GM23338 (cell line): ENCODE measurements at places on chromosomes 5 and 9. TPM values are rescaled to one million over a fixed set of nuclear protein-coding genes. Genes with fewer than 3 reads are reported as not detected.
A peak's percentile ranks its signal among the peaks of the same experiment; 100 is the strongest.

The MYORG gene
- total RNA-seq, result 4.9 and 7.3 TPM in 2 replicates

The IL7R gene
- not detected in 2 replicates for total RNA-seq

The SPATA31E1 gene
- not detected in 2 replicates for total RNA-seq

The FOXD4L3 gene
- total RNA-seq, result not detected in 2 replicates

The GHR gene
- total RNA-seq, result 0.39 and 1.9 TPM in 2 replicates

The GABBR2 gene
- 0.50 and 1.3 TPM in 2 replicates for total RNA-seq

The PLPPR1 gene
- total RNA-seq, result 2.0 and 3.7 TPM in 2 replicates

The CARD9 gene
- 0.49 and 1.1 TPM in 2 replicates for total RNA-seq

The HEMGN gene
- not detected in 2 replicates for total RNA-seq

The TNFSF15 gene
- total RNA-seq, result 0.07 and 0.08 TPM in 2 replicates

The ANKRD20A1 gene
- total RNA-seq, result 1.4 TPM in 1 of 2 replicates, not detected in the other

The HTR1A gene
- 2.3 and 4.7 TPM in 2 replicates for total RNA-seq

The TAS2R1 gene
- 0.31 TPM in 1 of 2 replicates, not detected in the other for total RNA-seq

The ECSCR gene
- 1.2 and 2.2 TPM in 2 replicates for total RNA-seq

DNA sequence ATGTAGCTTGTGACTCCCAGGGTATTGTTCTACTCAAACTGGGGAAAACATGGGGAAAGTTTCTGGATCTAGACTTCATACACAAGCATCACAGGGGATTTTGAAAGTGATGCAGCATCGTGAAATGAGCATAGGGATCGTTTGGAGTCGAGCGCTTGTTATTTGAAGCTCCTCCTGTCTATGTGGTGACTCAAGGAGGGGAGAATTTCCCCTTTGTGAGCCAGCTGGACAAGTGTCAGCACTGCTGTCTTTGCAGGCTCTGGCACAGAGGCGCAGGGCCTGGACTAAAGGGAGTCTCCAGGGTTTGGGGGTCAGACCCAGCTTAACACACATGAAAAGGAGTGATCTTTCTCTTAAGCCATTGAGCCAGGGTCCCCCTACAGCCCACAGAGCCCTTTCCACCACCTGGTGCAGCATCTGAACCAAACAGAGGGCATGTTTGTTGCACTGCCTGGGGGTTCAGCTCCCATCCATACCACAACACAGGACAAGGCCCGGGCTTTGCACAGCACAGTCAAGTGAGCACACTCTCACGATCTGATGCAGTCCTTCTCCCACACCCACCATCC lies 51.0 kb downstream of the IRF1 start:
- no peak for DNase-seq

- DNase-seq, result no peak
These were observed 460.6 kb downstream of the CETN3 start for GRCh38 chr5:89948977-89949376.

DNA sequence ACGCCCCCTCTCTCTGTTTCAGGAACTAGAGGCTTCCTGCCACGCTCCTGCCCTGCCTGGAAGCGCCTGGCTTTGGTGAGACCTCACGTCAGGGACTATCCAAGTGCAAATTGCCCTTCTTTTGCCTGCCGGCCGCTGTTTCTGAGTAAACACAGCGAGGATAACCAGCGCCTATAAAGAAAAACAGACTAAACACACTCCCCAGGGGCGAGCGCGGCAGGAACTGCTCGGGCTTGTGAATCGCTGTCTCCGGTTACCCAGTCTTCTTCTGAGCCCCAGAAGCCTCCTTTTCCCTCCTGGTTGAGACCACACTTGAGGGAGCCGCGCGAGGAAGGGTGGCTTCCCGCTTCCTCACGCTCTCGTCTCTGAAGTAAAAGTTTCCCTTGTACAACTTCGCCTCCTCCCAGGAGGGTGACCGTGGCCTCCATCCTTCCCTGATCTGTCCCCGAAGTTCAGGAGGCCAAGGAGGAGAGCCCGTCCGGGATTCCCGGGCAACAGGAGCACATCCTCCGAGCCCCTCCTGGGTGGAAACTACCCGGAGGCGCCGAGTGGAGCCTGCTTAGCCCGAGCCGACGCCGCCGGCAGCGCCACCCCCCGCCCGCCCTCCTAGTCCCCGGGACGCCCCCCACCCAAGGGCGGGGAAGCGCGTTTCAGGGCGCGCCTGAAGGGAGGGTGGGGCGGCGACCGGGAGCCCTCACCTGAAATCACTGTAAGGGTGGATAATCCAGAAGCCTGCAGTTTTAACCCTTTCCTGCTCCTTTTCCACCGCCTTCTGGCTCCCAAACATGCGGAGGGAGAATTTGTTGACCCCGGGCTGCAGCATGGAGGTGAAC lies 993 bp downstream of the HCN1 start:
- peak; percentile 52 for DNase-seq

- no peak for DNase-seq
These were observed 403.5 kb upstream of the IRX4 start for GRCh38 chr5:2286250-2286649.

- DNase-seq, result no peak
These were observed 39.5 kb upstream of the GLRX start for GRCh38 chr5:95861864-95862561.

- DNase-seq, result peak; percentile 22
These were observed 11.7 kb downstream of the MPDZ start for GRCh38 chr9:13267743-13268142.

DNA sequence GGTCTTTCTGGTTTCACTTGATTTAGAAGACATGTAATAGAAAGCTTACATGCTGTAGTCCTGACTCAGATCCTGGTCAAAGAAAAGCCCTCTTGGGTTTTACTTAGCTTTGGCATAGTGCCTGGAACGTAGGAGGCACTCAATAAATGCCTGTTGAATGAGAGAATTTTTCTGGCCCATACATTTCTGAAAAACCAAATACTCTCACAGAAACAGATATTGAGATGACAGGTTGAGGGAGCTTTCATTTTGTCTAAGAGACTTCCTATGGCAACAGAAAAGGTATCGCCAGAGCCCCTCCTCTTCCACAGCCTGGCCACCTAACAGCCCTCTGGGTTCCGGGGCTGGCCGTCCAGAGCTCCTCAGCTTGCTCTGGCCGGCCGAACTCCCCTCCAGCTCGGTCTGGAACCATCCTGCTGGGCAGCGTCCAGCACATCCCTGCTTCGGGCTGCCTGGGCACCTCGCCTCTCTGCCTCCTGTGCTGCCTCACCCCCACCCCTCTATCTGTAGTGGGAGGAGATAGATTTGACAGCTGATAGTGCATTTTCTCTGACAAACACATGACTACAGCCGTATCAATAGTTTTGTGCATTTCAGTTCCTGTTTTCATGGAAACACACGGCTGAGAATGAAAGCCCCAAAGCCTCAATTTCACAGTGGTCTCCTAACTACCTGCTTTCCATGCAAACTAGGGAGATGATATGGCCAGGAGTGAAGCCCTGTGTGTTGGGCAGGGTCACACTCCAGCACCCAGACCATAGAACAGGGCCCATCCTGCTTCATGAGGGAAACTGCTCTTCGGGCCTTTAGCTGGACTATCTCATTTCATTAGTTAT lies 1.1 kb downstream of the IL4 start:
- no peak for DNase-seq

GRCh38 chr5:102957141-102957540 lies 162.8 kb downstream of the GIN1 start:
- no peak for DNase-seq

GRCh38 chr9:95363051-95363841 lies 45.7 kb upstream of the FANCC start:
- peak; percentile 17 for DNase-seq

DNA sequence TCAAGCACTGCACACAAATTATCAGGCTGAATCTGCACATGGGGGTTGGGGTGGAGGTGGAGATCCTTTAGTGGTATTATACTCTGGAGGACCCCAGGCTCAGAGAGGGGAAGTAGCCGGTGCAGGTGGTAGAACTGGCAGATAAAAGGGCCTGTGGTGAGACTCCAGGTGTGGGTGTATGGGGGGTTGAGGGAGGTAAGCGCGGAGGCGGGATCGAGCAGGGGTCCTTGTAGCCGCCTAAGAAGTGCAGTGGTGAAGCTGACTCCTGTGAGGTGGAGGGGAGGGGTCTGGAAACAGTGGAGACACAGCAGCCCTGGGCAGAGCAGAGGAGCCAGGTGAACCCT lies 841 bp downstream of the ACSL6 start:
- DNase-seq, result peak; percentile 62

GRCh38 chr5:111746791-111747190 lies 10.2 kb downstream of the NREP start:
- DNase-seq, result no peak

GRCh38 chr5:172971482-172971881 lies 12.1 kb upstream of the ATP6V0E1 start:
- DNase-seq, result no peak

- no peak for DNase-seq
These were observed 30.5 kb upstream of the CSF1R start for GRCh38 chr5:150116667-150117400.

DNA sequence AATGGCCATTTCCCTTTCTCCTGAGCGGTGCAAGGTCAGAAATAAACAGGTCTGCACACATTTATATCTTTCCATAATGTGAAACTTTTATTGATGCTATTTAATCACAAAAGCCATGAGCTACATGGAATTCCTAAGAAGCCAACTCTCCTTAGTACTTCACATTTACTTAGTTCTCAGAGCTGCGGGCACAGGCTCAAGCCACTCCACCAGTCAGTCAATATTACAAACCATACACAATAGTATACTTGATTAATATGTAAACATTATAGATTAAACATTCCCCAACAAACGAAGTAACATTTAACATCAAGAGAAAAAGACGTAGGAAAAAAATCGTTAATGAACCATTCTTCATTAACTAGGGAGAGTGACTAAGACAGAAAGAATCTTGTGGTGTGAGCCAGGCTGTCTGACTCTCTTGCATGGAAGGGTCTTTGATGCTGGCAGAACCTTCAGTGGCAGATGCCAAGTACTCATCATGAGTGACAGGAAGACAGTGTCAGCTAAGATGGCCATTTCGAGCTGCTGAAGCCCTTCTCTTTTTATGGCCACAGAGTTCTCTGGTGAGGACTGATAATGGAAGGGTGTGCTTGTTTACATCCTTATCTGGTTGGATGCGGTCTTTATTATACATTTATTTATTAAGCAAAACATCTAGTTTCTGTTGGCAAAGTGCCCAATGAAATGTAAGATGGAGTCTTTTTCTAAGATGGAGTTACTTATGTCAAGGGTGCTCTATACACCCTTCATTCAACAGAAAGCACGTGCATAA lies 115.5 kb upstream of the TUT7 start:
- DNase-seq, result no peak

GRCh38 chr9:79254900-79255650 lies 316.7 kb upstream of the TLE4 start:
- DNase-seq, result peak; percentile 82

DNA sequence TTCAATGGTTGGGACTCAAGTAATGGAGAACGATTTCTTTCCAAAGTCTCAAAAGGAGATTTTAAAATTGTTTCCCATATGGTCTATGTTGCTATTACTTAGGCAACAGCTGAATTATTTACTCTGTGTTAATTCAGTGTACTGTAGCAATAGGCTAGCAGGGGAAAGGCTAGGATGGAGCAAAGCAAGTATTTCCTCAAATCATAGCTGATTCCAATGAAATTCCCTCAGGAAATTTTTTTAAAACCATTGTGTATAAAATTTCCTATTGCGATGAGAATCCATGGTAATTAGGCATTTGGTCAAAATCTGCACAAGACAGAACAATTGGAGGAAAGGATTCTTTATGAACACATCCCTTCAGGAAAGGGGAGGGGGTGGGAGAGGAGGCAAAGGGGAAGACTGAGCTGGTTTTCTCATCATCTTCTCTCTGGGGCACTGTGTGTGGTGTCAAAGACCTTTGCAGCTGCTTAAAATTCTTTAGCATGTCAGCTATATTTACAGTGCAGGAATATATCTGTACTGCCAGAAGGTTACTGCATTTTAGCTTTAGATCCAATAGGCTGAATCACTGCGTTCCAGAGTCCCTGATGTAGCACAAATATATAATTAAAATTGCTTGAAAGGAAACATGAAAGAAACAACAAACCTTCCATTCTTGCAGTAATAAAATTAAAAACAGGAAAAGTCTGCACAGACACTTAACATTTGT lies 95.3 kb downstream of the ZNF608 start:
- DNase-seq, result no peak

DNA sequence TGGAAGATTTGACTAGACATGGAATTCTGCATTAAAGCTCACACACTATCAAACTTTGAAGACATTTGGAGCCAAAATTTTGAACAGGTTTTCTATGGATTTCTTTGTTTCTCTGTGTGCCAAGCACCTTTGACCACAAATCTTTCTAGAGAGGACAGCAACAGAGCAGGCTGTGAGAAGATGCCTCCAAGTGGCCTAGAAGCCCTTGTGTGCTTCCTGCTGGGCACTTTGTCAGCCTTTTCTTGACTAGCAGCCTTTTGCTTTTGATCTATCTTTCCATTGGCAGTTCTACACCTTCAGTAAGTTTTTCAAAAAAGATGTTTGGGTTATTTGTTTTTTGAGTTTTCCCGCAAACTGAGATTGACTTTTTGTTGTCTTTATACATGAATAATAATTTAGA lies 84.6 kb downstream of the SNX24 start:
- no peak for DNase-seq

DNA sequence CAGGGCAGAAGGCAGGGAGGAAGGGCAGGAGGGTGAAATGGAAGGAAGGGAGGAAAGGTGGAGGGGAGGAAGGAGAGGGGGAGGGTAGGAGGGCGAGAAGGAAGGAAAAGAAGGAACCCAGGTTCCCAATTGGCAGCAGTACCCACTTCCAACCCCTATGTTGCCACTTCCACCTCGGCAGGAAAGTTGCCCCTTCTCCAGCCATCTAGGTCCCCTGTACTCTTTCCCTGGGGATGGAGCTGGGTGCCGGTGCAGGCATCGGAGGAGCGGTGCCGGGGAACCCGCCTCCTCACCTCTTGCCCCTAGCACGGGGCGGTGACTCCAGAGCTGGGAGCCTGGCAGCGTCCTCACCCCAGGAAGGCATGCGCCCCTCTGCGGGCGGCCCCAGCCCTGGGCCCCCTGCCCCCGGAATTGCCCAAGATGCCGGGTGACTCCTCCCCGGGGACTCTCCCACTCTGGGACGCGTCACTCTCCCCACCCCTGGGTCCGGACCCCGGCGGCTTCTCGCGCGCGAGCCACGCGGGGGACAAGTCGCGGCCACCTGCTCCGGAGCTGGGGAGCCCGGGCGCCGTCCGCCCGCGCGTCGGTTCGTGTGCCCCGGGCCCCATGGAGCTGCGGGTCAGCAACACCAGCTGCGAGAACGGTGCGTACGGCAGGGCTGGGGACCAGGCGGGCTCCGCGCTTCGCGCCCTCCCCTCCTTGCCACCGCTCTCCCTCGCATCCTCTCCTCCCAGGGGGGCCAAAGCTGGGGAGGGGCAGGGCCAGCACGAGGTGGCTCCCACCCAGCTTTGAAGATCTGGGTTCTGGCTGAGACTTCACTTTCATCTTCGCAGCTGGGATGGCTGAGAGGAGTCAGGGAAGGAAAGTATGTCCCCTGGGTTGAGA lies at the start of gene NIPAL4:
Gene NIPAL4, plus strand, starts transcription at position 499 of the 885 bp plus-strand sequence. Its CDS starts 108 bp downstream, at position 607.
- DNase-seq, result peak; percentile 68

GRCh38 chr5:177234841-177235240 lies 68.7 kb downstream of the RAB24 start:
- DNase-seq, result no peak
